Activated CD8-positive, alpha-beta memory T cell treated with anti-CD3 and anti-CD28 coated beads, Interleukin-2, amount 10 ng/mL, durations not matched to agents 7 days and 5 days (primary cell): ENCODE measurements at places on chromosomes 6 and 20.

DNA sequence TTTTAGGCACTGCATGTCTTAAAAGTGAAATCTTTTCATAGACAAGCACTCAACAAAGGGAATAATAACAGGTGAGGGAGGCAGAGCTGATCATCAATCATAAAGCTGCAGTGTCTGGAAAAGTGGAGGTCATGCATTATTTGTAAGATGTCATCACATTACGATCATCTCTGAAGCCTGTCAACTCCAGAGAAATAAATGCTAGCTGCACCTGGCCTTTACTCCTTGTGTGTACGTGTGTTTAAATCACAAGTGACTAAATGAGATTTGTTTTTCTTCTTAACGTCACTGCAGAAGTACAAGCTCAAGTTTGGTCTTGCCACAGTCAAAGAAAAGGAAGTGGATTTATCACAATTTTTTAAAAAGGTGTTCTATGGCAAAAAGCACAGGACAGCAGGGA, 275.5 kb upstream of the SGK1 start:
- no peaks in the 10 kb centered on the region for H3K4me1 ChIP-seq
- DNase-seq: no peak
- no peaks in the 10 kb centered on the region for H3K27me3 ChIP-seq

DNA sequence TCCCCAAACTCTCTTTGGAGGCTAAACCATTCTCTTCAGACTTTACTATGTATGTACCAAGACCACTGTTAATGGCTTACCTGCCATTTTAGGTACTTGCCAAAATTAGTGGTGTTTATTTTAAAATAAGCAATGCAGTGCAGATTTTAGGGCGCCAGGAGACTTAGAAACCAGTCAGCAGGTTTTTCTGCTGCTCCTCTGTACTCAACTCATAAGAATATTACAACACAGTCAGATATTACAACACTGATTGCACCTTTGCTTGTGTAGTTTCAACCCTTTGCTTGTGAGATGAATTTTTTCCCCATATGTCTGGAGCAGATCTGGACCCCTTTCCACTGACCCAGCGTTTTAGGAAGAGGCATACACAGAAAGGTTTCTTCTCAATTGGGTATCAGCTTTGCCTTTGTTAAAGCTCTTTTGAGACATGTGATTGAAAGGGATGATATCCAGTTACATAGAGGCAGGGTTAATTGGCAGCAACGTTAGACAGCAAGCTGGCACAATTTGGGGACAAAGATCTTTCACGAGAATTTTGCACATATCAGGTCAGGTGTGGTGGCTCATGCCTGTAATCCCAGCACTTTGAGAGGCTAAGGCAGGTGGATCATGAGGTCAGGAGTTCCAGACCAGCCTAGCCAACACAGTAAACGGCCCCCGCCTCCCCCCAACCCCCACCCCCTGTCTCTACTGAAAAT, 6.2 kb downstream of the TTPAL start:
- no peak for DNase-seq
- no peak overlapping the region for H3K27ac ChIP-seq
- no peaks in the 10 kb centered on the region for H3K27me3 ChIP-seq
- H3K36me3 ChIP-seq: peaks cover 20% of the 10 kb centered on the region

- H3K4me3 ChIP-seq: no peak overlapping the region
- no peak overlapping the region for H3K27ac ChIP-seq
- peaks cover 10% of the 10 kb centered on the region for H3K36me3 ChIP-seq
- H3K4me1 ChIP-seq: peaks cover 14% of the 10 kb centered on the region
- no peak for DNase-seq
Observed at GRCh38 chr6:20691185-20691584, 156.9 kb downstream of the CDKAL1 start.

DNA sequence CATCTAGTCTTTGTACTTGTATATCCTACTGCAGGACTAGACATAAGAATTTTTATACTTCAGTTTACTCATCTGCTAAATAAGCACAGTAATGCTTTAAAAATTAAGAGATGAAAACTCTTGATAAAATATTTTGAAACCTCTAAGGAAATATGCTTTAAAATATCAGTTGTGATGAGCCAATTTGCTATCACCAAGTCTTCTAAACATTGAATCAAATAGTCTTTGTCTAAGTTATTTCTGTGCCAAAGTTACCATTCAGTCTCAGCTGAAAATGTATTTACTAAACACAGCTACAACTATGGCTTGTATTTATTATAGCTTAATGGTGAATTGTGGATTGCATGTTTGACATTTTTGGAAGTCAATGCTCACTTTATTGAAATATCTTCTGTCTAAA, 46.2 kb upstream of the RFPL4B start:
- H3K4me3 ChIP-seq: no peak overlapping the region
- no peaks in the 10 kb centered on the region for H3K4me1 ChIP-seq
- H3K27me3 ChIP-seq: peaks cover 84% of the 10 kb centered on the region
- H3K36me3 ChIP-seq: no peaks in the 10 kb centered on the region
- no peak for DNase-seq

DNA sequence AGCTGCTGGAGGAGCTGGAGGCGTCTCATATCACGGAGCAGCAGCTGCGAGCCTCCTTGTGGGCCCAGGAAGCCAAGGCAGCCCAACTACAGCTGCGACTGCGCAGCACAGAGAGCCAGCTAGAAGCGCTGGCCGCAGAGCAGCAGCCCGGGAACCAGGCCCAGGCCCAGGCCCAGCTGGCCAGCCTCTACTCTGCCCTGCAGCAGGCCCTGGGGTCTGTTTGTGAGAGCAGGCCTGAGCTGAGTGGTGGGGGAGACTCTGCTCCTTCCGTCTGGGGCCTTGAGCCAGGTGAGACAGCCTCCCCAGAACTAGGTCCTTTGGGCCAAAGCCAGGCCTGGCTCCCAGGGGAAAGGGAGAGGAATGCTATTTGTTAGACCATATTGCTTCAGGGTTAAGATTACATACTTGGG, 31.7 kb downstream of the C20orf173 start:
- no peak for DNase-seq
- no peak overlapping the region for H3K27ac ChIP-seq
- peaks cover 7% of the 10 kb centered on the region for H3K4me1 ChIP-seq
- no peak overlapping the region for H3K4me3 ChIP-seq
- no peaks in the 10 kb centered on the region for H3K27me3 ChIP-seq

DNA sequence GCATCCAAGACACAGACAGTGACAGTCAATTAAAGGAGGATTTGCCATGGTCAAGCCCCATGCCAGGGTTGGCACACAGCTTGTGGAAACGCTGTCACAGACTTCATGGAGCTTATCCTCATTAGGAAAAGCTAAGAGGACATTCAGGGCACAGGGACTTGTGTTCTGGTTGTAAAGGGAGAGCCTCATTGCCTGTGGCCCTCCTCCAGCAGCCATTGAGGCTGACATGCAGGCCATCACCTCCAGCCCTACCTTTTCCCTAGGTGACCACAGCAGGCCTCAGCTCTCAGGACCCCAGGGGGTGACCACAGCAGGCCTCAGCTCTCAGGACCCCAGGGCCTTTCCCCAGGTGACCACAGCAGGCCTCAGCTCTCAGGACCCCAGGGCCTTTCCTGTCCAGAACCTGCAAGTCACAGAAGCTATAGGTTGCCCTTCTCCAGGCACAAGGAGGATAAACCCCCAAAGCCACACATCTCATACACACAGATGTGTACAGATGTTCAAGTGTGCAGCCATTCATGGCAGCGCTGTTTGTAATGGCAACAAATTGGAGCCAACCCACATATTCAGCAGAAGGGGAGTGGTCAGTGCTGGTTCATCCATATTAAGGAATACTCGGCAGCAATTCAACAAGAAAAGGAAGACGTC, 26.1 kb downstream of the DUSP22 start:
- no peak for DNase-seq
- H3K27ac ChIP-seq: no peak overlapping the region
- H3K36me3 ChIP-seq: peaks cover 15% of the 10 kb centered on the region
- H3K27me3 ChIP-seq: no peaks in the 10 kb centered on the region
- no peak overlapping the region for H3K4me3 ChIP-seq

- no peak overlapping the region for H3K27ac ChIP-seq
- peaks cover 34% of the 10 kb centered on the region for H3K36me3 ChIP-seq
- no peak overlapping the region for H3K4me3 ChIP-seq
- DNase-seq: no peak
- H3K4me1 ChIP-seq: peaks cover 29% of the 10 kb centered on the region
Observed at GRCh38 chr20:6029538-6029937, 24.3 kb downstream of the LRRN4 start.

- no peak for DNase-seq
- peaks cover 11% of the 10 kb centered on the region for H3K4me1 ChIP-seq
- H3K4me3 ChIP-seq: no peak overlapping the region
- H3K27ac ChIP-seq: no peak overlapping the region
Observed at GRCh38 chr6:151330130-151330696, 61.1 kb downstream of the ZBTB2 start.
